ENCODE measurements at places on chromosomes 3 and 15.

GRCh38 chr15:48966595-48967301 is 3.0 kb upstream of the SHC4 start:
- DNase-seq = no peak

GRCh38 chr3:12629560-12629959 is 34.4 kb downstream of the RAF1 start:
- DNase-seq = no peak

- DNase-seq = no peak
Observed at GRCh38 chr15:74211656-74212055, 9.1 kb upstream of the STRA6 start.

- no peak for DNase-seq
Observed at GRCh38 chr3:119310071-119310470, 15.9 kb downstream of the ARHGAP31 start.

GRCh38 chr3:3429841-3430240 is 250.3 kb upstream of the CRBN start:
- DNase-seq = no peak

- DNase-seq = no peak
Observed at GRCh38 chr15:38992930-38993329, 428.3 kb upstream of the RASGRP1 start.

DNA sequence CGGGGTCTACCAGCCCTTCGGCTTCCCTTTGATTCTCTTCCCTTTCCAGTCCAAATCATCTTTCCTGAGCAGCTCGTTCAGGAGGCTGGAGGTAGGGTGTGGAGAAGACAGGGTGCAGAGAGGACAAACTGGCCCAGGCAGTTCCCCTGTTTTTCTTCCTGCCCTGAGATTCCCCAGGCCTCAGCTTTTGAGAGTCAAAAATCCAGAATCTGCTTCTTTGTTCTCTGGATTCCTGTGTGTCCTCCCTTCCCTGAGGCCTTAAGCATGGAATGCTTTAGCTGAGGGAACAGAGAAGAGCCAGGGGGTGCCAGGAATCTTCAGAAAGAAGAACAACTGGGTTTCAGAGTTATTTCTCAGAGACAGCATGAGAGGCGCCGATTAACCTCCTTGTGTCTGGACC is 26.7 kb upstream of the LRTM1 start:
- DNase-seq = no peak

DNA sequence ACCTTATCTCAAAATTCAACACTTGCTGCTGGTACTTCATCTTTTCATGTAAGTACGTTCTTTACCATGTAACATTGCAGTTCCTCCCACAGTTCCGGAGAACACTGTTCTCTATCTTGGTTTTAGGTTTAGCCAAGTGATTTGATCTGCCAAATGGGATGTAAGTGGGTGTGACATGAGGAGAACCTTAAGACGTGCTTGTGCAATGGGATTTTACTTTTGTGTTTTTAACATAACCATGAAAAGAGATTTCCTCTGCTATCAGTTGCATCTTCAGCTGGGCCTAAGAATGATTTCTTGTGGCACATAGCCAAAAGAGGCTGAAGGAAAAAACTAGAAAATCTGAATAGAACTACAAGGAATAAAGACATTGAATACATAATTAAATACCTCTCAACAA is 894.5 kb upstream of the ALCAM start:
- no peak for DNase-seq

DNA sequence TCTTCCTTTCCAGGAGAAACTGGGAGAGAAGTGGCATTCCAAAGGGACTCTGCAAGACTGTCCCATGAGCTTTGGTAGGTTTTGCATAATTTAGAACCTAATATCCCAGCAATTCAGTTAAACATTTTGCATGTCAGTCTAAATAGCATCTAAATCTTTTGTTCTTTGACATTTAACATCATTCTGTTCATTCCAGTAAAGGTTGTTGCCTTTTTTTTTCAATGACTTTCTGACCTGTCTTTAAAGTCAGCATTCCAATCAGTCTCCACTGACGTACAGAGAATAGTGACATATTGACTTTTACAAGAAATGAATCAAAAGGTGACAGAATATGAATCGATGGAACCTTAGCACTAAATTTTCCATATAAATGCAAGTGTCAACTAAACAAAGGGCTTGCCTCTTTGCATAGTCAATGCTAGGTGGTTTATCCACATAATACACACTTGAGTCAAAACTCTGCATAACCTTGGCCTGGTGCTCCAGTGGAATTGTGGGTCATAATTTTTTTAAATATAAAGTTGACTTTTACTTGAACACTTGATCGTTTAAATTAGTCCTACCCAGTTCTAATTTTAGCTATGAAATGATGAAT is 370.1 kb downstream of the CNTN6 start:
- DNase-seq = no peak

Measured in activated effector memory CD4-positive, alpha-beta T cell treated with anti-CD3 and anti-CD28 coated beads, Interleukin-2, amount 50 U/mL, for 16 hours (primary cell).